ENCODE measurements at places on chromosomes 12 and 14. TPM values are rescaled to one million over a fixed set of nuclear protein-coding genes. Genes with fewer than 3 reads are reported as not detected.
A peak's percentile ranks its signal among the peaks of the same experiment; 100 is the strongest.

The EGLN3 gene
- polyA plus RNA-seq = 0.04 TPM

The KLRC2 gene
- polyA plus RNA-seq = not detected

The HSPA2 gene
- 18.2 TPM for polyA plus RNA-seq

The MAP1LC3B2 gene
- polyA plus RNA-seq = 3.1 TPM

The SEC23A gene
- 289 TPM for polyA plus RNA-seq

The FAIM2 gene
- 9.1 TPM for polyA plus RNA-seq

The INHBC gene
- polyA plus RNA-seq = not detected

The RASSF8 gene
- 22.0 TPM for polyA plus RNA-seq

The ADAMTS20 gene
- not detected for polyA plus RNA-seq

DNA sequence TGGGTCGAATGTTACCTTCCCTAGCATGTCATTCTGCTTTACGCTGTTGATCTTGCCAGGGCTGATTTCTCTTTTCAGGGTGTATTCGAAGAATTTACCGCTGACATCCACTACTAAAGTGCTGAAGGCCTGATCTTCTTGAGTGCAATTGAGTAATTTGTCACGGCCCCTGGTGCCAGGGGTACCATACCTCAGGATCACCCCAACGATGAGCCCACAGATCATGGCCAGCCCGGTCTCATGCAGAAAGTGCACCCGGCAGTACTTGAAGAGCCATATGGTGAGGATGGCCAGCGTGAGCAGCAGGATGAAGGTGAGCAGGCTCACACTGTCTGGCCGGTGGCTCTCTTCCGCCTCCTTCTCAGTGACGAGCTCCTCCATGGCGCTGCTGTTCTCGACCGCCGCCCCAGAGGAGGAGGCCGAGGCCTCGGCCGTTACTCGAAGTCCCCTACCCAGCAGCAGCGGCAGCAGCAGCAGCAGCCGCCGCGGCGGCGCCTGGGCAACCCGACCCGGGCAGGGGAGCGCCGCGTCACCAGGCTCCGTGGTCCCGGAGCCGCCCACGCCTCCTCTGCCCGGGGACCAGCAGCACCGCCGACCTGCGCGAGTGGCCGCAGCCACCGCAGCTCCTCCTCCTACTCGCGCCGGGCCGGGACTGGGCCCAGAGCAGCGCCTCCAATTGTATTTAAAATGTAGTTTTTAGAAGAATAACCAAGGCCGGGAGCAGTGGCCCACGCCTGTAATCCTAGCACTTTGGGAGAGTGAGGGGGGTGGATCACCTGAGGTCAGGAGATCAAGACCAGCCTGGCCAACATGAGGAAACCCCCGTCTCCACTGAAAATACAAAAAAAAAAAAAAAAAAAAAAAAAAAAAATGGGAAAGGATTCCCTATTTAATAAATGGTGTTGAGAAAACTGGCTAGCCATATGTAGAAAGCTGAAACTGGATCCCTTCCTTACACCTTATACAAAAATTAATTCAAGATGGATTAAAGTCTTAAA is 58.5 kb upstream of the TMPO start:
- no peak for DNase-seq

DNA sequence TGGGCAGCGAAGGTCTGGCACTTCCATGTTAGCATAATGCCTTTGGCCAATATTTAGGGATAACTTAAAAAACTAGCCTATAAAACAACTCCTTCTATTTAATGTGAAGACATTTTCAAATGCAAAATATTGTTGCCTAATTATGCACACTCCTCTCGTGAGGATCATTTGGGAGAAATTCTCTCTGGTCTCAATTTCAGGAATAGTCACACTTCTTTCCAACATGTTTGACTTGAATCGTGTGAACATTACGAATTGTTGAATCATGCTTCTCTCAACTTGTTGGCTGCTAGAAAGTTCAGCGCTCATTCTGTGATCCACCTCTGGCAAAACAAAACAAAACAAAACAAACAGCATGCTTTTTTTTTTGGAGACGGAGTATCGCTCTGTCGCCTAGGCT is 313.2 kb downstream of the SEC23A start:
- DNase-seq = no peak

- no peak for DNase-seq
Measured at GRCh38 chr12:72889791-72890190, 617.6 kb downstream of the TRHDE start.

DNA sequence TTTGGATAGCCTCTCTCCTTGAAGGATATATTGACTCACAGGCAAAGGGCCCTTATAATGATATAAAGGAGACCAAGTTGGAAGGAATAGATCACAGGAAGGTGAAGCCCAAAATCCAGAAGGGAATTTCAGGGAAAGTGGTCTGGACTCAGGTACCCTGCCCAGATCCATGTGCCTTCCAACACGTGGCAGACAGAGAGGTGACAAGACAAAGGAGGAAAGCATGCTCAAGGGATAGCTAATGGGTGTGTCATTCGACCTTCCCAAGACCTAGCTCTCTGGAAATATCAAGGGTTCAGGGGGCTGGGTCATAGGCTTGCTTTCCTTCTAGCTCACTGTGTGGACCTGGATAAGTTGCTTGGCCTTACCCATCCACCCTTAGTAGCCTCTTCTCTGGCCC is 214.3 kb downstream of the ZFP36L1 start:
- DNase-seq = no peak

DNA sequence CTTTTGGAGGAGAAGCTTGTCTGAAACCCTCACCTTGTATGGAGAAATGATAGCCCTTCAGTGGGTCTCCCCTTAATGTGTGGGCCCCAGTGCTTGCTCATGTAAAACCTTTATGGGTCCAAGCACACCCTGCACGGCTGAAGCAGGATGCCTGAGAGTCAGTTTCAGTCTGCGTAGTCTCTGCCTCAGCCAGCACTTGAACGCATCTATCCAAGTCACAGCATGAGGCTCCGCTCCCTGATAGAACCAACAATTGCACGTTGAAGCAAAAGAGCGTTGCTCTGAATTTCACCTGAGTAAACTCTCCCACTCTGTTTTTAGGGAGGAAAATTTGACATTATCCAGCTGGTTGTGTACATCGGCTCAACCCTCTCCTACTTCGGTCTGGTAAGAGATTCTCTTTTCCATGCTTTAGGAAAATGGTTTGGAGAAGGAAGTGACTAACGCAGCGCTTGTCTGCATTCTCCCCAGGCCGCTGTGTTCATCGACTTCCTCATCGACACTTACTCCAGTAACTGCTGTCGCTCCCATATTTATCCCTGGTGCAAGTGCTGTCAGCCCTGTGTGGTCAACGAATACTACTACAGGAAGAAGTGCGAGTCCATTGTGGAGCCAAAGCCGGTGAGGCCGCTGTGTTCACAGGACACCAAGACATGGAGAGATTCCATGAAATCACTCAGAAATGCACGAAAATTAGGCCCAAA is 33.0 kb upstream of the P2RX4 start:
- no peak for DNase-seq

DNA sequence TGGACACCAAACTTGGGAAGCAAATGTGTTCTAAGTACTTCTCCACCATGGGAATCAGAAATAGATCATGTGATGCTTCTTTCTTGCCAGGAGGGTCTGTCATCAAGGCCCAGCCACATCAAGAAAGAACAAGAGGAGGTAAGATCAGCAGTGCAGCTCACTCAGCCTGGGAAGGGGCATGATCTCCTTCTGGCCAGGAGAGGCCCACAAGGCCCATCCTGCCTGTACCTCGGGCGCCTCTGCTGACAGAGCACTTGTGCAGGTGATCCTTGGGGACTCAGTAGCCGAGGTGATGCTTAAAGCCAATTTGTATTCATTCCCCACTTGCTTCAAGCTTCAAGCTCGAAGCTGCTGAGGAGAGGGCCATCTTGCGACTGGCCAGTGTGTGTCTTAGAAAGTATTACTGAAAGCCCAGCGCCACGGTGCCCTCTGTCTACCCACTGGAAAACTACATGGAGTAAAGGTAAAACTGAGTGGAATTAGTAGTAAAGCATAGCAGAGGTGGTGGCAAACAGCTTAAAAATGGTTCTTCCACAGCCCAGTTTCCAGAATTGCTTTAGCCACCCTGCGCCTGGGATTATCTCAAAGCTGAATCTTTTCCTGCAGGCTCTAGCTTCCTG is 26.2 kb downstream of the RTRAF start:
- no peak for DNase-seq

DNA sequence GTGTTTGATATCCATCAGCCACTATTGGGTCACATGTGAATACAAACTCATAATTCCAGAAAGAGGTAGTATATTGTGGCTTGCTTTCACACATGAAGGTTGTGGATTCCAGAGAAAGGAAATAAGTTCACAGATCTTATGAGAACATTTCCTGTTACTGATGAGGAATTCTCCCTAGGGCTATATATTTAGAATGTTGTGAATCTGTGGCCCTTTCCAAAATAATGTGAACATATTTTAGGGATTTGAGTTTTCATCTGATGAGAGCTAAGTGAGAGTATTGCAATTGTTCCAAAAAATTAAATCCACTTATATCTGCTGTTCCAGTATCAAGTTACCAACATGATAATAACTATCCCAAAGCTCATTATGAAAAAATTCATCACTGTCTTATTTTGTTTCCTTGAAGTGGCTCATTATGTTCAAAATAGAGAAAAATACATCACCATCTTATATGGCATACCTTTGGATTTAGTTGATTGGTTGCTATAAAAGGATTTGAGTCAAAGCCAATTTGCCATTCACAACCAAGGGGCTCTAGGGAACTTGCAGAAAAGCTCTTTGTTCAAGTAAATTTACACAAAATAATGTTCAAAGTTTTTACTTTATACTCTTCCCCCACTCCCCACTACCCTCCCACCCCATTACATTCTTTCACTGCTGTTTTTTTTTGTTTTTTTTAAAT is 76.3 kb downstream of the MYRFL start:
- no peak for DNase-seq

- no peak for DNase-seq
Measured at GRCh38 chr12:121799156-121799841, 4.5 kb upstream of the SETD1B start.

DNA sequence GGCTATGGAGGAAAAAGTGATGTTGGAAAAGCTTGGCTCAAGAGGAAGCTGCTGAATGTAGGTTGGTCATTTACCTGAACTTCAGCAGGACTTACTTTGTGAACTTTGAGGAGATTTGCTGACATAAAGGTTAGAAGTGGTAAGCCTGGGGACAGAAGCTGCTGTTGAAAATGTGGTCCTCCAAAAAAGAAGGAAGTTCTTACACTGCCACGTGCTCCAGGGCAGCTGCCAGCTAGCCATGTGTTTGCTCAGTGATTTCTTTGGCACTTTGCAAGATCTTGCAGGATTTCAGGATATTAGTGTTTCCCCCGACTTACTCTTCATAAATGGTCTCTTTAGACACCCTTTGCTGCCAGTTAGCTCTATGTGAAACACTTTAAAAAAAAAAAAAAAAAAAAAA is 14.8 kb upstream of the DYRK2 start:
- no peak for DNase-seq

- no peak for DNase-seq
Measured at GRCh38 chr12:63010698-63011097, 75.7 kb upstream of the PPM1H start.

- DNase-seq = no peak
Measured at GRCh38 chr14:91364524-91365270, 52.9 kb downstream of the CCDC88C start.

DNA sequence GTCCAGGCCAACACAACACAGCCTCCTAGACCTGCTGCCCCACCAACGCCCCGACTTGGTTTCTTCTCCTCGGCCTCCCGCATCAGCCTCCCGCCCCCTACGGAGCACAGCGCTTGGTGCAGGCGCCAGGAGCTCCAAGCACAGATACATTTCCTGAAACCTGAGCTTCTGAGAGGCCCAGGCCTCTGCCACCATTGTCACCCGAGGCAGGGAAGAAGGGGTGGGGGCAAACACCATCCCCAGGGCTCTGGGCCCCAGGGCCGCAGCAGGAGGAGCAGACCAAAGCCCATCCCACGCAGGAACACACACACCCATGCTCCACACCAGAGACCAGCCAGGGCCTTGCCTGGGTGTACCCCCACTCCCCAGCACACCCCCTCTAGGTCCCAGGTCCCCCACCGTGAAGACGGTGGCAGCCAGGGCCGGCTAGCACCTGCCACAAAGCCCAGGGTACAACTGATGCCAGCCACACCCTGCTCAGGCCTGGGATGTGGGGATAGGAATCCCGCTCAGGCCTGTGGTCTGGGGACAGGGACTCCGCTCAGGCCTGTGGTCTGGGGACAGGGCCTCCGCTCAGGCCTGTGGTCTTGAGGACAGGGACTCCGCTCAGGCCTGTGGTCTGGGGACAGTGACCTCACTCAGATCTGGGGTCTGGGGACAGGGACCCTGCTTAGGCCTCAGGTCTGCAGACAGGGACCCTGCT is 5.4 kb downstream of the JAG2 start:
- DNase-seq = no peak

- DNase-seq = peak; percentile 30
Measured at GRCh38 chr14:83757916-83758315, 1772.0 kb upstream of the FLRT2 start.

- no peak for DNase-seq
Measured at GRCh38 chr12:98422359-98422758, 93.0 kb upstream of the TMPO start.

Measured in AG04450 (cell line).